Testis (tissue), 5 donors: ENCODE measurements at places on chromosomes 2 and 18. TPM values are rescaled to one million over a fixed set of nuclear protein-coding genes. Genes with fewer than 3 reads are reported as not detected.

Gene LYPD1
- 1.3 TPM for total RNA-seq

Gene DYSF
- total RNA-seq, result 6.8 TPM

DNA sequence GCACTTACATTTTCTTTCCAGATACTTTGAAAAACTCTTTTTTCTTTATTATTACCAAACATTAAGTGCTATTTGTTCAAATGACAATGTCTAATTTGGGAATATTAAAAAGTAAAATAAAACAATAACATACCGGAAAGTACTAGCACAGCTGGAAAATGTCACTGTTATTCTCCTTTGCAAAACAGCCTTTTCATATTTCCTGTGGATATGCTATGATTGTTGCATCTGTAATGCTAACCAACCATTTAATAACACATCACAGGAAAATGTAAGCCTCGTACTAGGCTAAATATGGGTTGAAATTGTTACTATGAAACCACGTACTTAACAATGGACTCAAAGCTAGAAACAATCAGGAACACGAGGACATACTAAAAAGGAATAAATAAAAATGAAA is 298.1 kb downstream of the CBLN2 start:
- no peak for DNase-seq
- no peak overlapping the region for H3K4me3 ChIP-seq

GRCh38 chr2:68934021-68934420 is 18.7 kb downstream of the GKN2 start:
- H3K4me1 ChIP-seq, result no peaks in the 10 kb centered on the region
- H3K4me3 ChIP-seq, result no peak overlapping the region
- H3K36me3 ChIP-seq, result no peaks in the 10 kb centered on the region
- no peak overlapping the region for H3K27ac ChIP-seq

DNA sequence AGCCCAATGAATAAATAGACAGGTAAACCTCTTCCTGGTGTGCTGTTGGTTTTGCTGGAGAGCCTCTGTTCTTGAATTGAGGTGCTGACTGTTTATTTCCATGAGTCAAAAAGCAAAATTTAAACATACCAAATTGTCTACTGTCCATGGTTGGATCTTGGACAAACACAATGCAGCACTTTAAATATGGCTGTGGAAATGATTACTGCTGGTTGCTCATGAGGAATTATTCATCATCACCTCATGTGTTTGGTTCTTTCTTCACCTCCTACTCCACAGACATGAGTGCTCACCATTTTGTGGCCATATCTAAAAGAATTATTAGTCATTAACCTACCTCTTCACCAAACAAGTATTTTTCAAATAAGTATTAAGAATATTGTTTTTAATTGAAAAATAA is 85.3 kb upstream of the GALNT5 start:
- H3K4me3 ChIP-seq, result no peak overlapping the region
- no peak overlapping the region for H3K27ac ChIP-seq
- H3K36me3 ChIP-seq, result no peaks in the 10 kb centered on the region
- DNase-seq, result no peak

DNA sequence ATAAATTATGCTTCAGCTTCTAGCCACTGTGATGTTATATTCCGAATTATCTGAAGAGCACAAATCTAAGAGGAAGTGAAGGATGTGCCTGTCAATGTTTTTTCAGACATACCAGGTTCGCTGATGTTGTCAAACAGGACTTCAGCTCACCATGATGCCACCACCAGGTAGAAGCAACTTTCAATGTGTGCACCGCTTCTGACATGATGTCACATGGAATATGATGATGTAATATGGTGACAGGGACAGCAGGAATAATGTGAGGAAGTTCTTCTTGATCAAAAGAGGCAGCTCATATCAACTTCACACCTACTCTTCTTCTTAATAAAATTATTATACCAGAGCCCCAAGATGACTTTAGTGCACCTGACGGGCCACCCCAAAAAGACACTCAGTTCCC is 893.2 kb downstream of the BCL11A start:
- no peak overlapping the region for H3K4me3 ChIP-seq
- no peak overlapping the region for H3K27ac ChIP-seq
- no peaks in the 10 kb centered on the region for H3K36me3 ChIP-seq
- no peaks in the 10 kb centered on the region for H3K27me3 ChIP-seq

Gene GPR155
- total RNA-seq, result 3.6 TPM

DNA sequence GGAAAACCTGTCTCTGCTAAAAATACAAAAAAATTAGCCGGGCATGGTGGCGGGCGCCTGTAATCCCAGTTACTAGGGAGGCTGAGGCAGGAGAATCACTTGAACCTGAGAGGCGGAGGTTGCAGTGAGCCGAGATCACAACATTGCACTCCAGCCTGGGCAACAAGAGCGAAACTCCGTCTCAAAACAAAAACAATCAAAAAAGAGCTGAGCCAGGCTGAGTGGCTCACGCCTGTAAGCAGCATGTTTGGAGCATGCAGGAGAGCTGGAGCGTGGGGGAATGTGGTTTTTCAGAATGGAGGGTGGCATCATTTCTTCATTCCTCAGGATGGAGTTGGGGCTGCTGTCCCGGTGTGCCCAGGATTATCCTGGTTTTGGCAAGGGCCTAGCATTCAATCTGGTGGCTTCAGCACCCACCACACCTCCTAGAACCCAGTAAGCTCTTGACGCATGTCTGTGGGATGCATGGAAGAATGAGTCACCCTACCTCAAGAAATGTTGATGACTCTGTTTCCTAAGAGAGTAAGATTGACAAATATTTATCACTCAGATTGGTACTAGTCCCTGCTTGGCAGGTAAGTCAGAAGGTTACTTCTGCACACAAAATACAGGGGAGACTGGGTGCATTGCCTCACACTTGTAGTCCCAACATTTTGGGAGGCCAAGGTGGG is 90.2 kb upstream of the ODC1 start:
- no peaks in the 10 kb centered on the region for H3K27me3 ChIP-seq
- no peak for DNase-seq
- no peak overlapping the region for H3K4me3 ChIP-seq
- no peak overlapping the region for H3K27ac ChIP-seq

Gene AMER3
- 3.0 TPM for total RNA-seq

Gene C2orf72
- 5.3 TPM for total RNA-seq

GRCh38 chr18:49225160-49225559 is 235.3 kb downstream of the DYM start:
- no peak for DNase-seq
- H3K4me3 ChIP-seq, result no peak overlapping the region
- no peaks in the 10 kb centered on the region for H3K27me3 ChIP-seq

Gene SLC25A12
- 27.4 TPM for total RNA-seq

DNA sequence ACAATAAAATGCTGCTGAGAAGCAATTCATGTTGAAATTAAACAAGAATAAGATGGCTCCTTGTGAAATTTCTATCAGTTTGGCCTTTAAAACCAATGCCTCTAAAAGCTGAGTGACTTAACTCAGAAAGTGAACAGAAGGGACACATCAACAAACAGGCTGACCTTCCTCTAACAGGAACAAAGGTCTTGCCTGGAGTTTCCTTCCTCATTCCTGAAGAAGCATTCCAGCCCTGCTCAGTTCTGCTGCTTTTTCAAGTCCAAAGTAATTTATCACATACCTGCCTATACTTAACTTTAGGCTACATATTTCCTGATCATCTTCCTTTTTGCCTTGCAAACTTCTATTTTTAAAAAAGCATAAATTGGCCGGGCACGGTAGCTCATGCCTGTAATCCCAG is 14.1 kb downstream of the PTRHD1 start:
- no peaks in the 10 kb centered on the region for H3K27me3 ChIP-seq
- no peak overlapping the region for H3K4me3 ChIP-seq
- H3K4me1 ChIP-seq, result no peaks in the 10 kb centered on the region
- no peaks in the 10 kb centered on the region for H3K36me3 ChIP-seq
